ENCODE measurements at places on chromosomes 11 and 22. TPM values are rescaled to one million over a fixed set of nuclear protein-coding genes. Genes with fewer than 3 reads are reported as not detected.

HSPB2 gene
- total RNA-seq, result 5.5 TPM

OR56A1 gene
- total RNA-seq, result not detected

APOBEC3A gene
- not detected for total RNA-seq

ASCL2 gene
- total RNA-seq, result not detected

CALCA gene
- not detected for total RNA-seq

TPBGL gene
- total RNA-seq, result not detected
